ENCODE measurements at places on chromosomes 1 and 21.

DNA sequence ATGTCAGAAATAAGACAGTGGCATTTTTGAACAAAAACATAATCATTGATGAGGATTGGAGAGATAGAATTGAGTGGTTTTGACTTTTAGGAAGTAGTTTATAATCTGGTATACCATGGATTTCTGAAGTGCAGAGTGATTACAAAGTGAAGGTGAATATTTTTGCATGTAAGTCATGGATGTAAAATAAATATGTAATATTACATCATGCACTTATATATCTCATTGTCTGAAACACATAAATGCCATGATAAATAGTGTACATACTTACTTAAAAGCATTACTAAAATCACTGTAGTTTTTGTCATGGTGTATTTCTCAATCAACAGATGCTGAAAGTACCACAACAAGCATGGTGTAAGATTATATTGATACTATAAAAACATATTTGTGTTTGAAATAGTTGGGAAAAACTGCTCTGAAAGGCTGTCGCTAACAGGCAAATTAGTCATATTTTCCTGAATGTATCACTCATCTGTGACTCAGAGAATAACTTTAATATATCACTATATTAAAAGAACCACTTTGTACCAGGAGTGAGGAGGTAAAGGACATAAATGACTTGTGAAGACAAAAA, 24.8 kb upstream of the RGS18 start:
- no peak for DNase-seq

DNA sequence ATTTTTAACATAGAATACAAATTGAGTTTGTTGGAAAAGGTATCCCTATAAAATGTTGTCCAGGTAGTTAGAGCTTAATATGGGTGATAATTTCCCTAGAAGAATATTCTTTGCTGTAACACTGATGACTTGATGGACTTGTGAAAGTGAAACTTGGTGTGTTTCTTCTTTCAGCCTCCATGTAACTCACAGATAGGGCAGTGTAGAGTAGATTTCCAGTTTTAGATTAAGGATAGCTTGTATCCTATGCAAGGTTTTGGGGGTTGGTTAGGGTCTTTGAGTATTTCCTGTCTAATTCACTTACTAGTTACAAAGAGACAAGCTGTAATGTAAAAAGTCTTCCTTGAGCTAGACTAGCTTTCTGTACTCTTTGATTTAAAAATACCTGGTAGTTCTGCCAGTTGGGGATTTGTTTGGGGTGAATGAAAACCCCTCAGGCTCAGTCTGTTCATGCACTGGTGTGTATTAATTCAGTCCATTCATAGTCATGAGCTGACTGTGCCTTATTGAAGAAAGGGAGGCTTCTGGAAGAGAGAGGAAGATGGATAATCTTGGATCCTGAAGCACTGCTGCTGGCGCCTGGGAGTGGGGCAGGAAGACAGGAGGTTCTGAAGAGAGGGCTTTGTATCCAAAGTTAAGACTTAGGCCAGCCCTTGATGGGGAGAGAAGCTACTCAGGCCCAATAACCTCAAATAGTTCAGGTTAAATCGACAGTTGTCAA, 83.6 kb downstream of the CAMTA1 start:
- DNase-seq = no peak

DNA sequence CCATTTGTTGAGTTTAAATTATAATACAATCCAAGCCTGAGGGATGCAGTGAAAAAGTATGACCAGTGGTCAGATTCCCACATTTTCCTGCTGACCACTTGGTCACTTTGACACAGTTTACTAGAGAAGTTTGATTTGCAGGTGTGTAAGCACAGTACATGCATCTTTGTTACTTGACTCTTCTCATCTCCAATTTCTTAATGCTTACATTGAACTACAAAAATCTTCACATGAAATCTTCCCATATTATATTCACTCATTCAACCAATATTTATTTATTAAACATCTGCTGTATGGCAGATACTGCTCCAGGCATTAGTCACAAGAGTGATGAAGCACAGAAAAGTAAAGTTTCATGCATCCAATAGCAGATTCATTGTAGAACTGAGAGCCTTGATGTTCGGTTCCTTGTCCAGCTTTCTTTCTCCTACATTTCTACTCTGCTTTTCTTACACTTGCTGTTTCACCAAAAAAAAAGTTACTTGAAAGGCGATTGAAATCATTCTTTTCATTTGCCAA, 211.7 kb downstream of the NFIA start:
- DNase-seq = no peak

DNA sequence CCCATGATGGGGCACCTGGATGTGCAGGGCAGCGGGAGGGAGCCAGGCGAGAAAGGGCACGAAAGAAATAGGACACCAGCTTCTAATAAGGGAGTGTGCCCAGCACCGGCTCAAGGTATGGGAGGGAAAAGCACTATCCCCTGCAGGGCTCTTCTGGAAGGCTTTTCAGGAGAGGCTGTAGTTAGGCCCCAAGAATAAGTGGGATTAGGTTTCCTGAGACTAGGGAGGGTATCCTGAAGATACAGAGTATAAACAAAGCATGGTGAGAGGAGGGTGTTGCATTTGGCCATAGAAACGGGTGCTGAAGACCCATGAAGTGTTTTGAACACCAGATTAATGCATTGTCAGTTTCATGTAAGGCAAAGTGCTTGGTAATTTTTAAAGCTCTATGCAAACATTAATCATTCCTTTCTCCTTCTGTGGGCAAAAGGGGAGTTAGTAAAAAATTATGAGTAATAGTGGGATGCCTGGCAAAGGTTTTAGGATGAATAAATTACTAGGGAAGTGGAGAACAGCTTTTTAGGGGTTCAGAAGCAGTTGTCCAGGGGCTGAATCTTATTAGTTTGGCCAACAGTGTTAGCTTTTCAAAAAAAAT, 74.0 kb downstream of the SYT6 start:
- no peak for DNase-seq

DNA sequence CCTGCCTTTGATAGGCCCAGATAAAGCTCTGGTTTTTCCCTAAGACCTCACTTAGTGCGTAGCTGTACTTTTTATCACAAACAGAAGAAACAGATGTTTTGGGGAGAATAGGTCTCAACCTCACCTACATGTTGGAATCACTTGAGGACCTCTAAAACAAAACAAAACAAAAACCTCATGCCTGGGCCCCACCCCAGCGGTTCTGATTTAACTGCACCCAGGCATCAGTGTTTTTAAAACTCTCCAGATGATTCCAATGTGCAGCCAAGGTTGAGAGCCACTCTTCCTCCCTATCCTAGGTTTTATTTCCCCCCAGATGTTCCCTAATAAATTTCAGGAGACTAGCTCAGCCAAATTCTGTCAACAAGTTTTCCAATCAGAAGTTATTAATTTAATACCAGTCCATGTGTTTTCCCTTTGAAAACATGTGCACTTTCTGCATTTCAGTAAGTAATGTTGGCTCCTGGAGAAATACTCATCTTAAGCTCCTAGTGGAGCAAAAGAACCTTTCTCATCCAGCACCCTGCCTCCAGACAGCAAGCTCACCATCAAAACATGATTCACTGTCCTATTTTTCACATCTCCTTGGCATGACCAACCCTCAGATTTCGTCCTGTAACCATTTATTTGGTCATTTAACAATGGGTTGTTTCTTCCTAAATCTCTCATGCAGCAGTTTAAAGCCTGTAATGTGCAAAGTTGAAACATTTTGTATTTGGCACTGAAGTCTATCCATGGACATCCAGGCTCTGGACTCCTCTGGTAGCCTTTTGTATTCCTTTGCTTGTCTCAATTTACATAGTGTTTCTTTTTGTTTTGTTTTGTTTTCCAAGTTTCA, 27.5 kb downstream of the LRRC8C start:
- no peak for DNase-seq

DNA sequence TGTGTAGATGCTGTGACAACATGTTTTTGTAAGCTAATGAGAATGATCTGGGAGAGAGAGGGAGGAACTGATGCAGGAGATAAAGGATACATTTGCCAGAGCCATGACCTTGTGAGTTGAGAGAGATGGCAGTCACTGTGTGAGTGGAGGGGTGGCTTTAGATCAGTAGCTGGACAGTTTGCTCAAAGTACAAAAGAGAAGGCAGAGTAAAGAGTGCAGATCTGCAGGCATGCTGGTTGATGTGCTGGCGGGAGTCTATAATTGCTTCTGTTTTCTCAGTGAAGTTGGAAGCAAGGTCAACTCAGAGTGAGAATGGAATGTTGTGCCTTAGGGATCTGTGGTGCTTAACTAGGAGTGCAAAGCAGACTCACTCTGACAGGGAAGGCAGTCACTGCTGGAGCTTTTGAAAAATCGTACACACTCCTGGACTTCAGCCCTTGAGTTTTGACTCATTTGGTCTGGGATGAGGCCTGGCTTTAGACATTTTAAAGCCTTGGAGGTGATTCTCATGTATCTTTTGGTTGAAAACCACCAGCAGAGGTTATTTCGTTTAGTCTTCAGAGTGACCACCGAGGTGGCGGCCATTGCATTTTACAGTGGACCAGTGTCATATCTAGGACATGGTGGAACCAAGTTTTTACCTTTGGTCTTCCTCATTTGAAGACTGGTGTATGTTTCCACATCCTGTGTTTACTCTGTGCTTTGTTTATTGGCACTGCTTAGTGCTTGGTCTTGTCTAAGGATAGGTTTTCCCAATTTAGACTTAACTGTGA, 49.6 kb downstream of the MTR start:
- DNase-seq = no peak

All from HL-60 (cell line).